ENCODE measurements at places on chromosomes 3 and 15. TPM values are rescaled to one million over a fixed set of nuclear protein-coding genes. Genes with fewer than 3 reads are reported as not detected.

DNA sequence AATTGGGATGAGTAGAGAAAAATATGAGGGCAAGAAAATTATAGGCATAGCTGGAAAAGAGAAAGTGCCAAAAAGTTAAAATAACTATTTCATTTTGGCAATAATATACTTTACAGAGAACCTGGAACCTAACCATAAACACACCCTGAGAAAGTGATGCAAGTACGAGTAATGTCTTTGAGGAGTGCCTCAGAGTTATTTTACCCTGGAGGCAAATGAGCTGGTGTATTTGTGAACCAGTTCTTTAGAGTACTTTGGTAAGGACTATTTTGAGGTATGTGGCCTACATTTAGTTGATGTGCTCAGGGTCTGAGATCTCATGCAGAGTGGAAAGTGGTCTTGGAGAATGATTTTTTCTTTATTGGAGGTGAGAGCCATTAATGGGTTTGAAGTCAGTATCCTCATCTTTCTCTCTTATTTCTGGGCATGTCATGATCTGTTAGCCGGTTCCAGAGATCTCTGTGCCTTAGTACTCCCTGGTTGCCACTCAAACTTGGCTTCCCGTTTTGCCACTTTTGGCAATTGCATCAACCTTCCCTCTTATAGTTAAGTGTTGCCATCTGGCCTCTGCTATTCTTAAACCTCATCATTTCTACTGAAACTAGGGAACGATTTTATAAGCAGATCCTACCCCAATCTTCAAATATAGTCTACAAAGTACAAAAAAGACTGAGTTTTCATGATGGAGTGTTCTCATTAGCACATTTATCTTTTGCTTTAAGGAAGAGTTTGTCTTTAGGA lies 145.7 kb downstream of the EPHA6 start:
- no peak for ATAC-seq

DNA sequence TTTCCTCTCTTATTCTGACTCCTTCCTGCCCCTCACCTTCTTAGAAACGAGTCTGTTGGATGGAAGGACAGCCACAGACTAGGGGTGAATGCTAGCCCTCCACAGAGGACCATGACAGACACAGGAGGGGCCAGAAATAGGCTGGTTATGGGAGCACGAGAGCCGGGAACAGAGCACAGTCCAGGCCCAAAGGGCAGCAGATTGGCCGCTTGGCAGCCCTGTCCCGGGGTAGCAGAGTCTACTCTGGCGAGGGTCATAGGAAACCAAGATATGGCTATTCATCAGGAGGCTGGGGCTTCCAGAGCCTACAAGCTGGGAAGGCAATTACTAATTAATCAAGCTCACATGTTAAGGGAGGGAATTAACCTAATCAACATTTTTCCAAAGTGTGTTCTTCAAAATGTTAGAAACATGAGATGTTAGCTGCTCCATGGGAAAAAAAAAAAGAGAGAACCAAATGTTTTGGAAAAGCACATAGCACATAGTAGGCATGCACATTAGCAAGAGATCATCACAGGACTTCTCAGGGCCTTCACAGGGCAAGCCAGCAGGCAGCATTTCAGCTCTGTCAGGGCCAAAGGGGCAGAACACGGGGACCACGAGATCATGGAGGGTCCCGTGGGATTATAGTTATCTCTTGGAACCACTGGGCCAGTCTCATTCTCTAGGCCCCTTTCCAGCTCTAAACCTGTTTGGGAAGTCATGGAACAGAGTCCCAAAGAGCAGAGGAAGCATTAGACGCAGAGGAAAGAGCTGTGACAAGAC lies 13.3 kb downstream of the SEMA3G start:
- ATAC-seq: no peak

DNA sequence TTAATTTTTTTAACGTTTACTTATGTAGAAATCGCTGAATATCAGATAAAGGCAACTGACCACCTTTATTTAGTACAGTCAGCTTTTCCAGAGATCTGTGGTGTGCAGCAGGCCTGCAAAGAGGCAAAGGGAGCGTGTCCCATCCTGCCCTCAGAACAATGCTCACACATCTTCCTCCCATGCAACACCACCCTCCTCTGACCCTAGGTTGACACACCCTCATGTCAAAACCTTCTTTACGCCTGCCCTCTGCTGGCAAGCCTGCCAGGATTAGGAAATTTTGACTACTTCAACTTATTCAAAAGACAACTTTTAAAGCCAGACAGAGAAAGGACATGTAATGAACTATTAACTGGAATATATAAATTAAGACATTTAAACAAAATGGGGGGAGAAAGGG lies 513.7 kb downstream of the FOXP1 start:
- ATAC-seq: peak; percentile 44

Gene FRMD5
- 0.26 TPM for total RNA-seq

DNA sequence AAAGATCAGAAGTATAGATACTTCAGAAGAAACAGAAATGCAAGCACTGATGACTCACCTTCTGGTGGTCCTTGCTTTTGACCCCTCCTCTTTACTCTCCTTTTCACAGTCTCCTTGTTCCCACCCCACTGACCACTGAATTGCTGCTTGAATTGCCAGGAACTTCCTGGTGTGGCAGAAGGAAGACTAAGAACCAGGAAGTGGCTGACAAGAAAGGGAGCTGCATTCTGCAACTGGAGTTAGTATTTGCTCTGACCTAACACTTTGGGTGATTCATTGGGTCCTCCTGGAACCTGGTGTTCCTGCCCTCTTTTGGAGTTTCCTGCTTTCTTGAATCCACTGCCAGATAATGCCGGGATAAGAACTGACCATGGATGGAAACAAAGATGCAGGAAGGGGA lies 23.0 kb downstream of the KY start:
- no peak for ATAC-seq

DNA sequence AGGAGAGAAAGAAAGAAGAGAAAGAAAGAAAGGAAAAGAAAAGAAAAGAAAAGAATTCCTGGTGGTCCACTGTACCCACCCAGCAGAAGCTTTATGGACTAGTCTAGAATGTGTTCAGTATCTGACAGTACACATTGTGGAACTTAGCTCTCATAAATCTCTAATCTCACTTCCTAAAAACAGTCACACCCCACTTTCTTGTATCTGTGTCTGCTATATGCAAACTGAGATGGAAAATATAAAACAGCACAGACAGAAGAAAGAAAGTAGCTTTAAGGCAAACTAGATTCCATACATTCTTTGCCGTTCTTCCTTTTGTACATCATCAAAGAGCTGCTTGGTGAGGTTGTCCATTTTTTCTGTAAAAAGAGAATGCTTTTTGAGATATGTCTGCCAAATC lies 41.1 kb upstream of the GNB5 start:
- ATAC-seq: peak; percentile 15

DNA sequence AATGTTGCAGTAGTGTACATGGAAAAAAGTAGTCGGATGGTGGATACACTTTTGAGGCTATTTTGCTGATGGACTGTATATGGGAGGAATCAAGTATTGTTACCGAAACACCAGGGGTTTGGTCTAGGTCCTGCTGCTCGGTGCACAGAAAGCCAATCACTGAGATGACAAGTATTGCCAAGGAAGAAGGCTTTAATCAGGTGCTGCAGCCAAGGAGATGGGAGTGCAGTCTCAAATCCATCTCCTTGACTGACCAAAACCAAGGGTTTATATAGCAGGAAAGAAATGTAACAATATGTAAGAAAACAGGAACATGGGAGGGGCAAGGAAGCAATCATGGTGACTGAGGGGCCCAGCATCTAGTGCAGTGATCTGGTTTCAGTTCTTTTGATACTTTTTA lies 2.8 kb upstream of the ACVR2B start:
- no peak for ATAC-seq

DNA sequence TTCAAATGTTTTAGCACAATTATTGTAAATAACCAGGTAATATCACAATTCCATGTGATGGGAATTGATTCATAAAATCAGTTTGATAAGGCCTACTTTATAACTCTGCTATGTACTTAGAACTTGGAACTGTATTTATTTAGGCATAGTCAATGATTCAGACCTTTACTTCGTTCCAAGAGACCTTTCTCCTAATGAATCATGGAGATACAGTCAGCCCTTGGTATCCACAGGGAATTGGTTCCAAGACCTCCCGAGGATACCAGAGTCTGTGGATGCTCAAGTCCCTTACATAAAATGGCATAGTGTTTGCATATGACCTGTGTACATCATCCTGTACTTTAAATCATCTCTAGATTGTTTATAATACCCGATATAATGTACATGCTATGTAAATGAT lies 60.8 kb upstream of the UMPS start:
- no peak for ATAC-seq

Gene C3orf20
- 0.16 TPM for total RNA-seq

GRCh38 chr3:145370870-145371269 lies 790.1 kb downstream of the PLOD2 start:
- ATAC-seq: no peak

DNA sequence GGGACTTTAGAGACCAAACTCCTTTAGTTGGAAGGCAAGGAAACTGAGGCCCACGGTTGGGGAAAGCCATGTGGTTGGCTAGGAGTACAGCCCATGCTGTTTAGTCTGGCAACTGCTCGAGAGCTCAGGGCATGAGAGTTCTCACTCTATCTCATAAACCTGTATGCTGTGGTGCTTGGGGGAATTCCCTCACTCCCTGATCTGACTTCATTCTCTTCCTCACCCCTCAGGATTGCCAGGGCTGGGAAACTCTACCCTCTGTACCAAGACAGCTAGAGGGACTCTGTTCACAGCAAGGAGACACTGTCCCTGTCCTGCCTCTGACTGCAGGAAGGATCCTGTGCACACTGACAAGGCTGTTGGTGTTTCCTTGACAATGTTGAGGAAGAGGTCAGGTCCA lies 230.2 kb downstream of the ZNF621 start:
- ATAC-seq: peak; percentile 83
